ENCODE measurements at places on chromosomes 7 and 10.

DNA sequence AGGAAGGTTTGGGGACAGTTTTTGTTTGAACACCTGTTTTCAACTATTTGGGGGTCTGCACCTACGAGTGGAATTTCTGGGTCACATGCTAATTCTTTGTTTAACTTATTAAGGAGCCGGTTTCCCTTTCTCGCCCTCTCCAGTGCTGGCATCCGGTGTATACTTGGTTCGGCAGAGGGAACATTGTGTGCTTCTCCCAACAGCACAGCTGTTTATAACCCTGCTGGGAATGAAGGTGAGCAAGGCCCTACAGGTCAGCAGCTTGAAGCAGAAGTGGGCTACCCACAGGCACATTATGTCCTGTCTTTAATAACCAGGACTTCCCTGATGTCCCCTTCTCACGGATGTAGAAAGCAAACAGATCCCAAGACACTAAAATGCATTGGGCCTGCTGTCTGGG is 87.5 kb upstream of the PDCD4 start:
- no peak for DNase-seq

- no peak for DNase-seq
Observed at GRCh38 chr10:22900841-22901601, 26.8 kb upstream of the ARMC3 start.

DNA sequence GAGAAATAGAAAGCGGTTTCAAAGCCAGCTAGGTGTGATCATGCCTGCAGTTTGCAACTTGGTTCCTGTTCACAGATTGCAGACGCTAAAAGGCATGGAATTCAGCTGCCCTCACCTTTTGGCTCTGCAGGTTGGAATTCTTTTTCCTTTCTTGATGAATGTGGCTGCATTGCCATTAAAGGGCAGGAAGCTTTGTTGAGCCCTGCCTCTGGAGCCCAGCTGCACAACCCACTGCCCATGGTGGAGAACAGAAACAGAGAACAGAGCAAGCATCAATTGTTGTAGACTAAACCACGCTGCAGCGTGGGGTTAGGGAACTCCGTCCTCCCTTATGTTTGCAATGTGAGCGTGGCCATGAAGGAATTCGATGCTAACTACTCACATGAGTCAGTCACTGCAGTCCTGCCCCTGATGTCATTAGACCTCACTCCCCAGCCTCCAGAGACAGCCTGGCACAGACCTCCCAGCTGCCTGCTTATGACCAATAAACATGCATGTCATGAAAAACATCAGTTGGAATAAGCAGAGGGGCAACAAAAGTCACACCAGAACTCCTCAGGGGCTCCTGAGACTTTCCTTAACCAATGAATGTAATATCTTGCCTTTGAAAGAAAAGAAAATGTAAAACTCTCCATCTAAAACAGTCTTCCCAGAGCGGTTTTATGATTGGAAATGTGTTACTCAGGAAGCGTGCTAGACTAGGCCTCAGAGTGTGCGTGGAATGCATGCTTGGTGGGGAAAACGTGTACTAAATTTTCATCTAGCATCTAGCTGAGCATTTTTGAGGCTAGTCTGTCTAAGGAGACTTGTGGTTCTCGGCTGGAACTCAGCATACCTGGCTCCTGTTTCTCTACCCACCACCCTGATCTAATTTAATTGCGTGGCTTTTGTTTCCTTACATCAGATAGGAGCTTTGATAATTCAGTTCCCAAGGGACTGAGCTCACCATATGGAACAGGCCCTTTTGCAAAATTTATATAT is 232.2 kb downstream of the KIAA1217 start:
- DNase-seq, result peak; percentile 58

GRCh38 chr7:24767878-24768569 is 10.8 kb upstream of the GSDME start:
- no peak for DNase-seq

- DNase-seq, result peak; percentile 88
Observed at GRCh38 chr7:75727881-75728593, 10.7 kb downstream of the HIP1 start.

DNA sequence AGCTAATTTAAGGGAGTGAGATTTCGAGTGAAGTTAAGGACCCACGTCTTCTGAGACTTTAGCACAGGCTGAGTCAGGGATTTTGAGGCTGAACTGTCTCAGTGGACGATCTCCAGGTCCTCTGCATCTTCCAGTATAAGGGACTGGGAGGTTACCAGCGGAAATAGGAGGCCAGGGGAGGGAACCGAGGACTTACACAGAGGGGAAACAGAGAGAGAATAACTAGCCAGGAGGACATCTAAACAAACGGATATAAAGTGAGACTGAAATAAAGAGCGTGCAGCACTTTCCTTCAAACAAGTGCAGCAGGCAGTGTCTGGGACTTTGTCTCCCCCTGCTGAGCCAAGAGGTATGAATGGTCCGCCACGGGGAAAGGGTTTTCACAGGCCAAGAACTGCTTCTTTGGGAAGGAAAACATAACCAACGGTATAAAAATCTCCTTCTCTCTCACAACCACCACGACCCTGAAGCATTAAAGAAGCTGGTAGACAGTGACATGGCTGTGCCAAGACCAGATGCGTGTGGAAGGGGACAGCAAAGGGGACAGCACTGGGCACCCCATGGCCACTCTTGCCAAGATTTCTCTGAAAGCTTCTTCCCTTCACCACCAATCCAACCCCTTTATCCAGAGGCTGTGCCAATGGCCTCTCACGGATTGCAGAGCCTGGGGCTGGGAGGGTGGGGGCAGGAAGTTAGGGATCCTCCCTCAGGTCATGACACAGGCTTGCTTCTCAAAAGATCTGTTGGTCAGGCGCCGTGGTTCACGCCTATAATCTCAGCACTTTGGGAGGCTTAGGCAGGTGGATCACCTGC is 72.0 kb downstream of the SLC37A3 start:
- peak; percentile 36 for DNase-seq

DNA sequence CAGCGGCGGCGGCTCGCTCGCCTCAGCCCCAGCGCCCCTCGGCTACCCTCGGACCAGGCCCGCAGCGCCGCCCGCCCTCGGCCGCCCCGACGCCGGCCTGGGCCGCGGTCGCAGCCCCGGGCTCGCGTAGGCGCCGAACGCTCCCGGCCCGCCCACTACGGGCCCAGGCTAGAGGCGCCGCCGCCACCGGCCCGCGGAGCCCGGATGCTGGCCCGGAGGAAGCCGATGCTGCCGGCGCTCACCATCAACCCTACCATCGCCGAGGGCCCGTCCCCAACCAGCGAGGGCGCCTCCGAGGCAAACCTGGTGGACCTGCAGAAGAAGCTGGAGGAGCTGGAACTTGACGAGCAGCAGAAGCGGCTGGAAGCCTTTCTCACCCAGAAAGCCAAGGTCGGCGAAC is 18.2 kb upstream of the TSPAN33 start:
- DNase-seq, result no peak

DNA sequence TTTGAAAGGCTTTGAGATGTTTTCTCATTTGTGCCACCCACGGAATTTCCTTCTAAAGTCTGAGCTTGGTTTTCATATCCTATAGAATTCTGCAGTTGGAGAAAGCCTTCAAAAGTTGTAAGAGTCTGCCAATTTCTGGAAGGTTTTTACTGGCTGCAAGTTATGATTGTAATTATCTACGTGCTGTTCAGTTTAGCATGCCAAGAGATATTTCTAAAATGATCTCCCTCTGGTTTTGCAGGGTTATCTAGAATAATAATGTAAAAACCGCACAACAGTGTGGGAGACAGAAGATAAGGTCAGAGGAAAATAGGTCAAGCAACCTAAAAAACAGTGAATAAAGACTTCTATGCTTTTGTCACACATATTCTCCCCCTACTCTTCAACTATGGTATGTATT is 69.3 kb downstream of the MTERF1 start:
- DNase-seq, result no peak

DNA sequence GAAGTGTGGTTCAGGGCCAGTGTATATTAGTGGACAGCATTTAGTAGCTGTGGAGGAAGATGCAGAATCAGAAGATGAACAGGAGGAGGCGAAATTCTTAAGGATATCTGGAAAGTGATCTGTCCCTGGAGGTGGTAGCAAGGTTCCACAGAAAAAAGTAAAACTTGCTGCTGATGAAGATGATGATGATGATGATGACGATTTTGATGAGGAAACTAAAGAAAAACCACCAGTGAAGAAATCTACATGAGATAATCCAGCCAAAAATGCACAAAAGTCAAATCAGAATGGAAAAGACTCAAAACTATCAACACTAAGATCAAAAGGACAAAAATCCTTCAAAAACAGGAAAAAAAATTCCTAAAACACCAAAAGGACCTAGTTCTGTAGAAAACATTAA is 26.3 kb downstream of the TM9SF3 start:
- no peak for DNase-seq

DNA sequence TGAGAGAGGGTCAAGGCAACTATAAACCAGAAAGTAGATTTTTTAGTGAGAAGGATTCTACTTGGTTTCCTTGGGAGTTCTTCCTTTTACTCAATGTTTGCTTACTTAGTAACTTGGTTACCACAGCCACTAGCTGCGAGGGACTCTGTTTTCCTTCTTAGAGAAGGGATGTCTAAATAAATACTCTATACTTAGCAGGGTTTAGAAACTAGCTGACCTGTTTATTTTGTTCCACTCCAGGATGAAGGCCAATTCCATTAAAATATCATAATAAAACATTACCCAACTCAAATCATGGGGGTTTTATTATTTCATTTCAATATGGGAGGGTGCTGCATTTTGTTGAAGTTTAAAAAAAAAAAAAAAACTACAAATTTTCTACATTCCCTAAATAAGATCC is 87.3 kb downstream of the PPP1R3A start:
- DNase-seq, result no peak

DNA sequence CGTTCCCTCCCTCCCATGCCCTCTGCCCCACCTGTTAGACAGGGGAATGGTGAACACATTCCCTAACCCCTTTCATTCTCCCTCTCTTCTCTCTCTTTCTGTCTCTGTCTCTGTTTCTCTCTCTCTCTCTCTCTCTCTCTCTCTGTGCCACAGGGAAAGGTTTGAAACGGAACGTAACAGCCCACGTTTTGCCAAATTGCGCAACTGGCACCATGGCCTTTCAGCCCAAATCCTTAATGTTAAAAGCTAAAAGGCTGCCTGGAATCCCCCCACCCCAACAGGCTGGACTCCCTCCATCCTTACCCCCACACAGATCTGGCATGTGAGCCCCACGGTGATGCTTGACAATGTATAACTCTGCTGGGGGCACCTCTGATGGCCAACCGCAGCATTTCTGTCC is 30.8 kb downstream of the LDB3 start:
- no peak for DNase-seq

DNA sequence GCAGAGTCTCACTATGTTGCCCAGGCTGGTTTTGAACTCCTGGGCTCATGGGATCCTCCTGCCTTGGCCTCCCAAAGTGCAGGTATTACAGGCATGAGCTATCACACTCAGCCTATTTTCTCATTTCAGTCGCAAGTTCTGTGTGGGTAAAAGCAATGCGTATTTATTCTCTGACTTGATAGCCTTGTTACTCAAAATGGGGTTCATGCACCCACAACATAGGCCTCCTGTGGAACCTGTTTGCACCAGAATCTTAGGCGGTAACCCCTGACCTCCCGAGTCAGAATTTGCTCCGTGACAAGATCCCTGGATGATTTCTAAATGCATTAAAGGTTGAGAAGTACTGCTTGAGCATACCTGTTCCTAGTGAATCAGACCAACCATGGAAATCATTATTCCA is 7.3 kb downstream of the IL2RA start:
- no peak for DNase-seq

GRCh38 chr7:158747408-158747807 is 42.8 kb upstream of the NCAPG2 start:
- DNase-seq, result no peak

- DNase-seq, result peak; percentile 18
Observed at GRCh38 chr7:100464210-100464660, at the start of gene SPACDR. SPACDR (minus strand) TSS chr7:100464260; CDS start chr7:100464025, 235 bp downstream.

DNA sequence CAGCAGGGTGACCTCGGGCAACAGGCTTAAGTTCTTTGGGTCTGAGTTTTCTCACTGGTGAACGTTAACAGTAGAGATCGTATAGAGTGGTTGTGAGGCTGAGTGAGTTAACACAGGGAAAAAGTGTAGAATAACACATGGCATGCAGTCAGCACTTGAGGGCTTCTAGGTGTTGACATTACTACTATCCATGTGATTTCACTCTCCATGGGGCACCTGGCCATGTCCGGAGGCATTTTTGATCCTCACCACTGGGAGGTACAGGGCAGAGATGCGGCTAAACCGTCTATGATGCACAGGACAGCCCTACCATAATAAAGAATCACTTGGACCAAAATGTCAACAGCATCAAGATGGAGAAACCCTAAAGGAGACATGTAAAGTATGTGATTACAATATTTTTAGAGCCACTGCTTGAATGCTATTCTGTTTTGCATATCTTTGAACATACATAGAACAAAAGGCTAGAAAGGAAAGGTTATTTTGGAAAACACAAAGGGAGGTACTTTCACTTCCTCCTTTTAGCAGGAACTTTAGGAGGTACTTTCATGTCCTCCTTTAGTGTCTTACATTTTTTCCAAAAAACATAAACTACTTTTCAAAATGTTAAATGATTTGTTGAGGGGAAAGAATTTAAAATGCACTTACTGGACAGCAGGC is 44.3 kb downstream of the NOD1 start:
- DNase-seq, result no peak

DNA sequence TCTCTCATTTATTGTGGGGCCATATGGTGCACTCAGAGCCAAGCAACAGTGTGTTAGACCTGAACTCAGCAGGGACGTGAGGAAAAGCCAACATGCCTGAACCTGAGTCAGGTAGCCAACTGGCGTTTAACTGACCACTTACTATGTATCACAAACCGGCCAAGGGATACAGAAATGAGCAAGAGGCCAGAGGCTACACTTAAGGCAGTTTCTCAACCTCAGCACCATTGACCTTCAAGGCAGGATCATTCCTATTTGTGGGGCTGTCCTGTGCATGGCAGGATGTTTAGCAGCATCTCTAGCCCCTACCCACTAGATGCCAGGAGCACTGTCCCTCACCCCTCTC is 103.5 kb upstream of the NANOS1 start:
- DNase-seq, result no peak

GRCh38 chr7:29149036-29149435 is 2.7 kb upstream of the CPVL start:
- DNase-seq, result no peak

DNA sequence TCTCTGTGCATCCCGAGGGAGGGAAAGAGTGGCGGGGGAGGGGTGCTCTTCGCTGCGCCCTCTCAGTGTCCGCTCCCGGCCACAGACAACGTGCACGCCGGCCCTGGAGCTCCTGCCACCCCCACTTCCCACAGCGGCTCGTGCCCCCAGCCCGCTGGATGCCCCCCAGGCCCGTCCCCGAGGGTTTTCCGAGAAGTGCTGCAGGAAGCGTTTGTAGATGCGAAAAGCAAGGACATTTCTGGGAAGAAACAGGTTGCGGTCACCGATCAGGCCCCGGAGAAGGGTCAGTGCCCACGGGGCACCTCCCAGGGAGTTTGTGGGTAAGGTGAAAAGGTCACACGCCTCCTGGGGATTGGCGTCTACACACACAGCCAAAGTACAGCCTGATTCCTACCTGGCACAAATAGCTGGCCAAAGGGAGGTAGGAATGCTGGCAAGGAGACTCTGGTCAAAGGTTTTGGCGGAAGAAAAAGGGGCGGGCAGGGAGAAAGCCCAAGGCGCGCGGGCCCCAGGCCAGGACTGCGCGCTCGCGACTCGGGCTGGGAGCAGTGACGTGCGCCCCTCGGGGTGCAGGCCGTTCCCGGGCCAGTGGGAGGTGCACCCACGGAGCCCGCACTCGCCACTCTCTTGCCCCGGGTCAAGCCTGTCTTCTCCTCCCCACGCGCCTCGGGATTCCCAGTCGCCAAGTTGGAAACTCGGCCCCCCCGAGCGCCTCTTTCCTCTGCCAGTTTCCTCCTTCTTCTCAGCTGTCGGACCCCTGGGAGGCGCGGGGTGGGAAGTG is 1.5 kb upstream of the NRP1 start:
- peak; percentile 66 for DNase-seq

GRCh38 chr10:132192076-132192975 is 5.6 kb downstream of the DPYSL4 start:
- no peak for DNase-seq

GRCh38 chr10:822197-822596 is 109.3 kb downstream of the LARP4B start:
- DNase-seq, result no peak

Data from A172 (cell line).